ENCODE measurements at places on chromosomes 1 and 21. TPM values are rescaled to one million over a fixed set of nuclear protein-coding genes. Genes with fewer than 3 reads are reported as not detected.

PTCH2 gene
- 0.05 TPM for total RNA-seq

WNT2B gene
- 3.0 TPM for total RNA-seq

KLHDC8A gene
- total RNA-seq: not detected

KIF14 gene
- total RNA-seq: 8.8 TPM

LAMC2 gene
- 594 TPM for total RNA-seq

TMPRSS3 gene
- total RNA-seq: not detected

S100A13 gene
- 56.3 TPM for total RNA-seq

RNU11 gene
- total RNA-seq: not detected

IL22RA1 gene
- total RNA-seq: not detected

C1orf53 gene
- 2.4 TPM for total RNA-seq

C4BPA gene
- not detected for total RNA-seq

DESI2 gene
- 43.7 TPM for total RNA-seq

FMO1 gene
- not detected for total RNA-seq

WNT3A gene
- not detected for total RNA-seq

MX2 gene
- 5.3 TPM for total RNA-seq

NUCKS1 gene
- total RNA-seq: 85.2 TPM

ZNF678 gene
- total RNA-seq: 5.5 TPM

SIPA1L2 gene
- total RNA-seq: 0.97 TPM

DMBX1 gene
- total RNA-seq: not detected

PTAFR gene
- total RNA-seq: 0.05 TPM

LRRC71 gene
- 0.37 TPM for total RNA-seq

ADORA1 gene
- 5.7 TPM for total RNA-seq

KIRREL1 gene
- total RNA-seq: 200 TPM

SYCP1 gene
- total RNA-seq: not detected

SLC9C2 gene
- total RNA-seq: 0.46 TPM

KRTAP10-4 gene
- not detected for total RNA-seq

CD1B gene
- total RNA-seq: not detected

TMPRSS15 gene
- total RNA-seq: not detected

USH2A gene
- total RNA-seq: not detected

TIAM1 gene
- 3.0 TPM for total RNA-seq

BARHL2 gene
- total RNA-seq: not detected

CFAP45 gene
- 0.55 TPM for total RNA-seq

SYDE2 gene
- total RNA-seq: 13.2 TPM

GUCA2A gene
- total RNA-seq: not detected

TEX50 gene
- not detected for total RNA-seq

C21orf58 gene
- total RNA-seq: 4.8 TPM

MYOG gene
- total RNA-seq: not detected

VASH2 gene
- total RNA-seq: 1.4 TPM

ERICH3 gene
- total RNA-seq: 0.05 TPM

GCSAML gene
- total RNA-seq: not detected

CD101 gene
- total RNA-seq: 0.18 TPM

KCNE1 gene
- 0.30 TPM for total RNA-seq
